ENCODE measurements at places on chromosomes 12 and 14.

- DNase-seq = no peak
Measured at GRCh38 chr14:104451474-104451873, 128.1 kb upstream of the C14orf180 start.

- DNase-seq = peak; percentile 72
Measured at GRCh38 chr12:93502802-93503623, 35.7 kb downstream of the MRPL42 start.

DNA sequence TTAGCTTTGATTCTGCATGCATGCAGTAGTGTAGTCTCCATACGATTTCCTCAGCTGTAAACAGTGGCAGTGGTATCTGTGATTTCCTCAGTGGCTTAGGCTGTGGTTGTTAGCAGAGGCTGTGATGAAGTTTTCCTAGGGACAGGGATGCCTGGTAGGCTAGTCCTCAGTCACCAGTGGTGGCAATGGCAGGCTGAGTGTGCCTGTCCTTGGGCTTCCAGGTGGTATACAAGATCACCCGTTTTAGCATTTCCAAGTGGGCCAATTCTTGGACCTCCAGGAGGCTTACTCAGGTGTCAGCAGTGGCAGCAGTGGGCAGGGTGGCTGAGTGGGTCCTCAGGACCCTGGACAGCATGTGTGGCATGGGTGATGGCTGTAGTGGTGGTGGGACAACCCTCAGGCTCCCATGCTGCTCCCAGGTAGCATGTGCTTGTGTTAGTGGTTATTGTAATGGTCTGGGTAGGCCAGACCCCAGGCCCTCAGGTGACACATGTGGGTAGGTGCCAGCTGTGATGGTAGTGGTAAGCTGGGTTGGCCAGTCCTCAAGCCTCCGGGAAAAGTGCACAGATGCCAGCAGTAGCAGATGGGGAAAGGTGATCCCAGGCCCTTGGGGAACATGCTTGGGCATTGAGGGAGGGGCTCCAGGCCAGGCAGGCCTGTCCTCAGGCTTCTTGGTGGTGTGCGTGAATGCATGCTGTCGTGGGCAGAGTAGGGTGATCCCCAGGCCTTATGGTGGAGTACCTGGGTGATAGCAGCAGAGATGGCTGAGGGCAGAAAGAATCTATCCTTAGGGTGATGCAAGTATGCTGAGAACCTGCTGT is 146.5 kb downstream of the PAPOLA start:
- no peak for DNase-seq

- DNase-seq = no peak
Measured at GRCh38 chr12:59629890-59630289, 34.1 kb downstream of the SLC16A7 start.

- no peak for DNase-seq
Measured at GRCh38 chr14:49924852-49925251, 32.0 kb downstream of the ARF6 start.

Measured in CD4-positive, alpha-beta T cell treated with Interleukin-12 subunit alpha and Interleukin-12 subunit beta, for 1 hour (primary cell).